ENCODE measurements at places on chromosomes 6 and 20.
A peak's percentile ranks its signal among the peaks of the same experiment; 100 is the strongest.

- DNase-seq: no peak
Observed at GRCh38 chr6:155026022-155026705, 31.0 kb downstream of the TIAM2 start.

DNA sequence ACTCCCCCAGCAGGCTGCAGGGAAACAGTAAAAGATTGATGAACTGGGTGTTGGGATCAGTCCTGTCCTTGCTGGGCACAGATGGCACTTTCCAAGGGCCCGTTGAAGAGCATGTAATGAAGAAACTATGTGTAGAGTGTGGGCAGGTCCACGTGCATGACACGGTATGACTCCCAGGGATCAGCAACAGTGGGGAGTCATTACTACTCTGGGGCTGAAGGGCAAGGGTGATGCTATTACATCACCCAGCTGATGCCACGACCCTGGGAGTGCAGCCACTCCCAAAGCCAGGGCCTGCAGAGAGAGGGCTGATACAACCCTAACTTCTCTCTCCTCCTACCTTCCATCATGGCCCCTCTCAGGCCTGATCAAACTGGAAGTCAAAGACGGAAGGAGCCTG is 20.1 kb downstream of the KCNK17 start:
- DNase-seq: no peak

GRCh38 chr6:108883172-108883571 is 35.0 kb downstream of the ARMC2 start:
- DNase-seq: no peak

DNA sequence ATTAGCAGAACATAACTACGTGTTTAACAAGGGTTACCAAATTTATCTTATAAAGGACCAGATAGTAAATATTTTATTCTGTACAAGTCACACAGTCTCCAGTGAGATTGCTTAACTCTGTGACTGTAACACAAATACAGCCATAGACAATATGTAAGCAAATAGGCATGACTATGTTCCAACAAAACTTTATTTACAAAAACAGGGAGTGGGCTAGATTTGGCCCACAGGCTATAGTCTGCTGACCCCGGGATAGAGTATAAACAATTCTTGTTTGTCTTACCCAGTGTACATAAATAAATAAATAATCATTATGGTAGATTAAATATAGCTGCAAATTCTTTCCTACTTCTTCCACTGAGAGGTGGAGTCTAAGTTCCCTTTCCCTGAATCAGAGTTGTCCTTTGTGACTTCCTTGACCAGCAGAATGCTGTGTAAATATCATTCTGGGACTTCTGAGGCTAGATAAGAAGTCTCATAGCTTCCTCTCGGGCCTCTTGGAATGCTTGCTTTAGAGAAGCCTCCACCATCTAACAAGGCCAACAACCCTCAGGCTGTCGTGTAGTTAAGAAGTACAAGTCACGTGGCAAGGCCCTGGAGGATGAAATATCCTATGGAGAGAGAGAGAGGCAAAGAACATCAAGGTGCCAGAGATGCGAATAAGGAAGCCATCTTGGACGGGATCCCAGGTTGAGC is 59.1 kb upstream of the TMEM244 start:
- DNase-seq: no peak

DNA sequence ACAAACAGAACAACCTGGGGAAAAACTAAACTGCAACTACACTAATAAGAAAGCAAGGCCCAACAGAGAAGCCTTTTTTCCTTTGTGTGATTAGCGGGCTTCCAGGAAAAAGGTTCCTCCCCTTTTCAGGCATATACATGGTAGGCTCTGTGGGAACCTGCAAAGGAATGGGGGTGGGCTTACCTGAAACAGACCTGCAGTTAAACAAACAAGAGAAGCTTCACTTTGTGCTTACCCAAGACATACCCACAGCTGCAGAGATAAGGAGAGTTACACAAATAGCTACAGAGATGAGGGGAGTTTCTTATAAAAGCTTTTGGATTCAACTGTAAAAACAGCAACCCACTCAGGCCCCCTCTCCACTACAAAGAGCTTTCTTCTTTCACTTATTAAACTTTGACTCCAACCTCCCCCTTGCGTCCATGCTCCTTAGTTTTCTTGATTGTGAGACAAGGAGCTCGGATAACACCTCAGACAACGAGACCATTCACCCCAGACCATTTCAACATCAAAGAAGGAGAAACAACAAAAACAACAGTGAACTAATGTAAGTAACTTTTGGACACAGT is 30.9 kb downstream of the RNF146 start:
- no peak for DNase-seq

GRCh38 chr6:111758608-111759329 is 114.5 kb downstream of the FYN start:
- peak; percentile 17 for DNase-seq

- DNase-seq: no peak
Observed at GRCh38 chr6:162019349-162019748, 708.2 kb downstream of the PRKN start.

DNA sequence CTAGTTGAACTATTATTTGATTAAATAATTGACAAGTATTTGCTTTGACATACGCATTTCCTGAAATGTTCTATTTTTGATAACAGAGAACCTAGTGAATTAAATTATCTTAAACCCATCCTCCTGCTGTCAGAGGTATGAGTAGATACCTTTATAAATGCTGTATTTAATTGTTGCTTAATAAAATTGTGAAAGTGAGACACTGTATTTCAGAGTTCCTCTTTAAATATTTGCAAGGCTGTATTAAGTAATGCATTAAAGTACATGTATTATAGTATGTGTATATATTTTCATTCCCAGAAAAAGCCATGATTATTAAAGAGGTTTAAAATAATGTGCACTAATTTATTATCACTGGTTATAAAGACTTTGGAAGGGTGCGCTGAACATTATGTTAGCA is 483.8 kb downstream of the TFAP2B start:
- no peak for DNase-seq

All from activated T-helper 1 cell treated with anti-CD3 and anti-CD28 coated beads, Interleukin-2, amount 50 U/mL, for 16 hours (primary cell).